Ecto neural progenitor cell (in vitro differentiated cells): ENCODE measurements at places on chromosomes 16 and 17.

DNA sequence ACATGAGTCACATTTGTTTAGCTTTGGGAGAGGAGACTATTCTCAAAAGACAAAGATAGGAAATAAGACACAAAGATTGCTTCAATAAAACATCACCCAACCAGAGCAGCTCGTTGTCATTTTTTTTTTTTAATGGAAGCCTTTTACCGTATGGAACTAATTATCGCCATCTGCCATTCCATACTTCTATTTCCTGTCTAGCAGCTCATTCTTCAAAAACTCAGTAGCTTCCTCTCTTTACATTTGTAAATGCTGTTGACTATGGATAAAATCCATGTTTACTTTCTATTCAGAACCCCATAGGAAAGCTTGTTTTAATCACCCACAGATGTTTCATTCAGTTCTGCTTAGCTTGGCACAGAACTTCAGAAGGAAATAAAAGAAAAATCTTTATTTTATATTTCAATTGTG is 110.0 kb upstream of the PSMD7 start:
- no peak for DNase-seq

DNA sequence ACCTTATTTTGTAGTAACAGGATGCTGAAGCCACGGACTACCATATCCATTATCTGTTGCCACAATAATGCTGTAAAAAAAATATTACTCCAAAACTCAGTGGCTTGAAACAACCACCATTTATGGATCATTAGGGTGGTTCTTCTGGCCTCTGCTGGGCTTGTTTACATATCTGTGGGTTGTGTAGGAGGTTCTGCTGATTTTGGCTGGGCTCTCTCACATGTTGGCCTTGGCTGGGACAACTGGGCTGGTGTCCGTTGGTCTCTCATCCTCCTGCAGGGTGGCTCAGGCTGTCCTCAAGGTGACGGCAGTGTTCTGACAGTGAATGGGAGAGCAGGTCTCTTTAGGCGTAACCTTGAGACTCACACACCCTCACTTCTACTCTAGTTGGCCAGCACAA is 76.0 kb downstream of the GPR139 start:
- DNase-seq: no peak

- DNase-seq: no peak
Measured at GRCh38 chr17:21318439-21318838, 33.9 kb downstream of the MAP2K3 start.

DNA sequence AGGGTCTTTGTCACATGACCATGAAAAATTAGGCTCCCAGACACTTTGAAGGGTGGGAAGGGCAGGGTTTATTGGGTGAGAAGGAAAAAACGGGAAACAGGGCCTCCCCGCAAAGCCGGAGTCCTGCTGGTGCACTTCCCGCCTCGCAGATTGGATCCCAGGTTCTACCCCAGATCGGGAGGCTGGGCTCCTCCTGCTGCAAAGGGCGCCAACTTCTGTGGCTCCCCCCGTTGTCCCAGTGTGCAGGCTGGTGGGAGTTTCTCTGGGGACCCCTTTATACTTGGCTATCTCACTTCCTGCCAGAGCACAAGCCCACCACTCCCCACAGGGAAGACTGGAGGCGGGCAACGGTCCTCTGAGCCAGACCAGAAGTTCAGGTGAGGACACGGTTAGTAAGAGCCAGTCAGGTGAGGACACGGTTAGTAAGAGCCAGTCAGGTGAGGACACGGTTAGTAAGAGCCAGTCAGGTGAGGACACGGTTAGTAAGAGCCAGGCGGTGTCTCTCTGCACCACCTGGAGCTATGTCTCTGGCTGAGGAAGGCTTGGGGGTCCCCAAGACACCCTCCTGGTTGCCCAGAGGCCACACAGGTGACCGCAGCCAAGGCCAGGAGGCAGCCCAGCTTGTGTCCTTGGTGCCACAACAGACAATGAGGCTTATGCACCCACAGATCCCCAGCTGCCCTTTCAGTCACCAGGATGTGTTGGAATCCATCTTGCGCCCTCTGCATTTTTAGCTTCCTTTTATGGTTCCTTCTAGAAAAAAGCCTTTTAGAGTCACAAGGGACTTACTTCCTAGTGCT is 48.1 kb upstream of the CHMP6 start:
- no peak for DNase-seq

DNA sequence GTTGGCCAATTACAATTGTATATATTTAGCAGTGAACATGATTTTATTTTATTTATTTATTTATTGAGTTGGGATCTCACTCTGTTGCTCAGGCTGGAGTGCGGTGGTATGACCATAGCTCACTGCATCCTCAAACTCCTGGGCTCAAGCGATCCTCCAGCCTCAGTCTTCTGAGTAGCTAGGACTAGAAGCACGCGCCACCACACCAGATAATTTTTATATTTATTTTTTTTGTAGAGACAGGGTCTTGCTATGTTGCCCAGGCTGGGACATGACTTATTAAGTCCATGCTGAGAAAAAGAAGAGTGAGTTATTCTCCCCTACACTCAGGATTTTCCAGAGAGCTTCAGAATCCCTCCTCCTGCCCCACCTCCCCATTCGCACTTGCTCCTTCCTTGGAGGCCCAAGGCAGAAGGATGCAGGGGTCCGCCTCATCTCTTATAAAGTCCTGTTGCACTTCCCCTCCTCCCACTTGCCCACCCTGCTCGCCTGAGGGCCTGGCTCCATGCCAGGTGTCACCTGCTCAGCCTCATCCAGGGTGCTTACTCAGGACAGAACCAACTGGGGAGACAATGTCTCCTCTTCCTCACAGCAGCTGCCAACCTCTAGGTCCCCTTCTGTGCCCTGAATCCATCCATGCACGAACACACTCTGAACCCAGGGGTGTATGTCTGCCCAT is 16.1 kb upstream of the SP2 start:
- DNase-seq: no peak

DNA sequence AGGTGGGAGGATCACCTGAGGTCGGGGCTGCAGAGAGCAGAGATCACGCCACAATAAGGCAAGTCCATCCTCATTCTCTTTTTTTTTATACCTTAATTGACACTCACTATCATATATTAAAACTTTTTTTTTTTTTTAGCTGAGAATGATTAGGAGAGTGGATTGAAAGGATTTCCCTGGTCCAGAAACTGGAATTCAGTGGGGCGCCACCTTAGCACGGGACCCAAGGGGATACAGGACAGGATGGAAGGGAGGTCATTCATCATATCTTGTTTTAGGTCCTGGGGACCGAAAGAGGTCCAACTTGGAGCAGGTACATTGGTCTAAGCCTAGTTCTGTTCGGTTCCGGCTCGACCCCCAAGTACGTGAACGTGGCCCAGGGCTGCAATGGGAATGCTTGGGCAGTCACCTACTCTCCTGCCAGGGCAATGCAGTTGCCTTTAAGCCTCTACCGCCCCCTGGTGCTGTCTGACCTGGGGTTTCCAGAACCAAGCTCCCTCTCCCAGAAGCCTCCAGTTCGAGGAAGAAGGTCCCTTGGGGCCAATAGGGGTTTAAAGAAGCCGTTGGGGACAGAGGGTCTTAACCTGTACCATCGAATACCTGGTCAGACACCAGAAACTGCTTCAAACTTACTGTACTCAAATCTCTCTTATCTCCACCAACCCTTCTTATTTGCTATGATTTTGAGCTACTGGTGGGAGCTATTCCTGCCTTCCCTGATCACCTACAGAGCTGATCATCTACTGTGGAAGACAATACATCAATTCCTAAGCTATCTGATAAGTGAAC is 19.9 kb upstream of the GPATCH8 start:
- peak; percentile 74 for DNase-seq

GRCh38 chr17:50492214-50492613 is 13.6 kb downstream of the RSAD1 start:
- DNase-seq: no peak
